ENCODE measurements at places on chromosomes 11 and 22.
A peak's percentile ranks its signal among the peaks of the same experiment; 100 is the strongest.

DNA sequence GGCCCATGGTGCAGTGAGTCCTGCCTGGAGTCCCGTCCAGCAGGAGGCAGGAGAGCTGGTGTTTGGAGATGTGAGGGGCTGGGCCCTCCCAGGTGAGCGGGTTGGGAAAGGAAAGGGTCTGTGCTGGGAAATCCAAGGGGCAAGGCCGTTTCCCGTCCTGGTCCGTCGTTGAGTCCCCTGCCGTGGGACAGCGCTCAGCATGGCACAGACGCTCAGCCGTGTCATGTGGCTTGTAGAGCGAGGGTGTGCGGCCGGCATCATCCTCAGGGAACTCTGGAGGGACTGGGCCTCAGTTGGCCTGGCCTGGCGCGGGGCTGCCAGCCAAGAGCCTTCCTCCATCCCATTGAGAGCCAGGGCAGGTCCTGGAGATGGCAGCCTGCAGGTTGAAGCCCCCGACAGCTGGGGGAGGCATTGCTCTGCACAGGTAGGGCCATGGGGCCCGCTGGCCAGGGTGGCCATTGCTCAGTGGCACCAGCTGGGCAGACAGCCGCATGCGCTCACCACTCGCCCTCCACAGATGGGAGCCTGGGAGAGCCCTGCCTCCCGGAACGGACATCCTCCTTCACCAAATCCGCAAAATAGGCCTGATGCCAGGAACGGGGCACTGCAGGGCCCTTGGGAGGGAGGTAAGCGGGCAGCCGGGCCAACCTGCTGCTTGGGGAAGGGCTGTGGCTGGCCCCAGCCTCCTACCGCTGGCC is 28.7 kb downstream of the KCNQ1 start:
- peak; percentile 61 for DNase-seq

DNA sequence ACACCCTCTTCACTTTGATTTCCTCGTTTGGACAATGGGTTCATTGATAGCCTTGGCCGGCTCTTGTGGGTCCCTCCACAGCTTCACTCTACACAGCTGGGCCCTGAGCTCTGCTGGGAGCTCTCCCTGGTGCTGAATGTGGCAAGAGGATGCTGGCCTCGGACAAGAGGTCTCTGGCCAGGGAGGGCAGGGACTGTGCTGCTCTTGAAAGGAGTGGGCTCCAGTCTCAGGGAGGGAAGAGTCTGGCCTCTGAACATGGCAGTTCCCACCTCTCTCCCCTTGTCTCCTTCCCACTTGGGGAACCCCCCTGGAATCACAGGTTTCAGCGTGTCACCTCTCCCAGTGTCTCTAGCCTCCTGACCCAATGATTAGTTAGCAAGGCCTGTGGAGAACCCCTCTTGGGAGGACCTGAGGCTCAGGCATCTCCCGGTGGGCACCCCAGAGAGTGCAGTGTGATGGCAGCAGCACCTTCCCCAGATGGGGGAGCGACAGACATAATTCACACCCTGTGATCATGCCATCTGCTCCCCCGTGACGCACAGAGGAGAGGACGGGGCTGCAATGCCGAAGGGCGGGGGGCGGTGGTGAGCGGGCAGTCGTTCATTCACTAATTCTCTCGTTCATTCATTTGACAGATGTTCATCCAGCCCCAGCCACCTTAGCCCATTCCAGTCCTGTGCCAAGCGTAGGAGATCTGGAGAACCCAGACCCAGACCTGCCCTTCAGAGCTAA is 2.8 kb upstream of the CABP7 start:
- DNase-seq, result peak; percentile 94

GRCh38 chr11:7050191-7050590 is 29.9 kb downstream of the NLRP14 start:
- DNase-seq, result no peak

DNA sequence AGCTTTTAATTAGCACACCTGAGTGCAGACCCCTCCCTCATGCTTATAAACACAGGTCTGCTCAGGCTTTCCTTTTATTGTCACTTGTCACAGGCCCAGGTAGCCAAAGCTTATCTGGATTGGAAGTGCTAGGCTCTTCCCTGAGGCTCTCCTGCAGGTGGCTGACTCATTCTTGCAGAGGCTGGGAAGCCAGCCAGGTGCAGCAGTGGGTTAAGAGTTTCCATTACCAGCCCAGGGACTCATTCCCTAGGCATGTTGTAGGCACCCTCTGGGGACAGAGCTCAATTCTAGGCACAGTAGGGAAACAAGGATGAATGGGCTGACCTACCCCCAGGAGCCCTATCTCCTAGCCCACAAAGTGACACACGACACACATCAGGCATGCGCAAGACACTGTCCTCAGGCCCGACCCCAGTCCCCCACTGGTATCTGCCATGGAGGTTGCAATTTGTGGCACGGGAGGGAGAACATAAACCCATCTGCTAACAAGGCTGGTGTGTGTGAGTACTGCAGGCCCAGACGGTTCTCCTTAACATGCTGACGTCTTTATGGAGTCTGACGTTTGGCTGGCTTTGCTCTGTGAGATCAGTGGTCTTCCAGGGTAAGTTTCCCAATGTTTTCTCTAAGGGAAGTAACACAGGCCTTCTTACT is 94.2 kb downstream of the ABTB2 start:
- DNase-seq, result no peak

DNA sequence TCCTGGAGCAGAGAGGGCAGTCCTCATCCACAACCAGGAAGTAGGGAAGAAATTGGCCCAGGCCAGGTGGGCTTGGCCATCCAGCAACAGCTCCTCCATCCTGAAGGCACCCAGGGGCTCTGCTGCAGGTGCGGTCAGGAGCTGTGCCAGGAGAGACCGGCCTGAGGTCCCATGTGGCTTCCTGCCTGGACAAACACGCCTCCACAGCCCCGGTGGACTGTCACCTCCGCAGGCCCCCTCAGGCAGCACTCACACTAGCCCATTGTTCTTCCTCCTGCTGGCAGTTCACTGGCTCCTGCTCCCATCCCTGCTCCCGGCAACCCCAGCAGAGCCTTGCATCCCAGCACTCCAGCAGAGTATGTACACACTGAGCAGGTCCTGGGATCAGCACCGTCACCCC is 16.0 kb upstream of the POU2AF1 start:
- no peak for DNase-seq

- DNase-seq, result no peak
Measured at GRCh38 chr11:47881145-47881544, 33.0 kb upstream of the NUP160 start.

- peak; percentile 53 for DNase-seq
Measured at GRCh38 chr22:30655532-30655931, 12.1 kb downstream of the DUSP18 start.

GRCh38 chr11:26332572-26332915 is 614 bp downstream of the ANO3 start:
- no peak for DNase-seq

- no peak for DNase-seq
Measured at GRCh38 chr11:7611411-7611810, 61.9 kb downstream of the CYB5R2 start.

GRCh38 chr11:75311858-75312288 is 39.6 kb downstream of the ARRB1 start:
- DNase-seq, result peak; percentile 45

DNA sequence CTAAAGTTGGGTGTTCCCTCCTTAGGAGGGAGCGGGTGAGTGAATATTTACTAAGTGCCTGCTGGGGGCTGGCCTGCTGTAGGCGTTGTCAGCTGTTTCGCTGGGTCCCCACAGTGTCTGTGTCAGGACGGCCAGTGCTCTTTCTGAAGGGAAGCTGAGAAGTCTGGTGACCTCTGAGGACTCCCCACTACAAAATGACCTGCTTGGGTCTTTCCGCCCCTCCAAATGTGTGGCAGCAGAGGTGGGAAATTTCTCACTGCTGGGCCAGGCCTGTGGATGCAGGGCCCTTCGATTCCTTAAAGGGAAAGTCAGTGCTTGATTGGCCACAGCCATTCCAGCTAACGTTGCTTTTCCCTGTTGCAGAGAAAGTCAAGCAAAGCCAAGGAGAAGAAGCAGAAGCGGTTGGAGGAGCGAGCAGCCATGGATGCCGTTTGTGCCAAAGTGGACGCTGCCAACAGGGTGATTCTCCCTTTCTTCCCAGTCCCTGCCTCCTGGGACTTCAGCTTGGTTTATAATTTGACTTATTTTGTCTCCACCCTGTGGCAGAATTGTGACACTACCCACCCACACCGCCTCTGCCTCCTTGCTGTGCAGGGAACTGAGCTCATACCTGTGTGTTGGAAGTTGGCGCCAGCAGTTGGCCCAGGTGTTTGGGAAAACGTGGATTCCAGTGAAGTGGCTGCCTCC is 6.8 kb downstream of the NAA40 start:
- peak; percentile 86 for DNase-seq

DNA sequence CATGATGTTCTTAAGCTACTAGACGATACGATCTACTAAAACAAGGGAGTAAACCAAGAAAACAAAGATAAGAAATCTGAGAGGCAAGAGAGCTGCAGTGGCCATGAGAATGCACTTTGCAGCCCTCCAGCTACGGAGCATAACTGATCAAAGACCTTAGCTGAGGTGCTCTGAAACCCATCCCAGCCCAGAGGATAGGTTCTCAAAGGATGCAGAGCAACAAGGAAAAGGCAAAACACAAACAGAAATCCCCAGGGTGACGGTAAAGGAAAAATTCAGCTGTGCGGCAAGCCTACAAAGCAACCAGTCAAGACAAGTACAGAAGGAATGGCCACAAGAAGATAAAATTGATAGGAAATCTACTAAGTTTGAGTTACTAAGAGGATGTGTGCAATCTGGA is 32.5 kb upstream of the CFAP300 start:
- no peak for DNase-seq

- peak; percentile 94 for DNase-seq
Measured at GRCh38 chr22:43385770-43386641, 25.8 kb upstream of the MPPED1 start.

- DNase-seq, result no peak
Measured at GRCh38 chr22:39920134-39920743, 19.4 kb downstream of the GRAP2 start.

- no peak for DNase-seq
Measured at GRCh38 chr22:17924735-17925364, 99.5 kb downstream of the MICAL3 start.

DNA sequence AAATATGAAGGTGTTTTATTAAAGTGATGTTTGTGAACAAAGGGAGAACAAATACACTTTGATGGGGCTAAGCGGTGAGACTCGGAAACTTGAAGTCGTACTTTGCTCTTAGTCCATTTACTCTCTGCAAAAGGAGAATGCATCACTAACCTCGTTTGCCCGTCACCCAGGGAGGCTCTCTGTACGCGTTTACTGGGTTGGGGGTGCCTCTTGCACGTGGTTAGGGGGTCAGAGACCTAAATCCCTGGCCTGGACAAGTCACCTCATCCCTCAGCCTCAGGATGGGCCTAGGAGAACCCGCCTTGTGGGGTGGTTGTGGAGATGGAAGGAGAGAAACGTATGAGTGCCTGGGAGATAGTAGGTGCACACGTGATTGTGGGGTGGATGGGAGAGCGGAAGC is 803 bp upstream of the IFT27 start:
- DNase-seq, result no peak

GRCh38 chr11:69436041-69436982 is 45.2 kb upstream of the LINC01488 start:
- no peak for DNase-seq

- no peak for DNase-seq
Measured at GRCh38 chr11:91265946-91266345, 958.7 kb upstream of the FAT3 start.

GRCh38 chr11:79600711-79601110 is 159.9 kb upstream of the TENM4 start:
- DNase-seq, result no peak

DNA sequence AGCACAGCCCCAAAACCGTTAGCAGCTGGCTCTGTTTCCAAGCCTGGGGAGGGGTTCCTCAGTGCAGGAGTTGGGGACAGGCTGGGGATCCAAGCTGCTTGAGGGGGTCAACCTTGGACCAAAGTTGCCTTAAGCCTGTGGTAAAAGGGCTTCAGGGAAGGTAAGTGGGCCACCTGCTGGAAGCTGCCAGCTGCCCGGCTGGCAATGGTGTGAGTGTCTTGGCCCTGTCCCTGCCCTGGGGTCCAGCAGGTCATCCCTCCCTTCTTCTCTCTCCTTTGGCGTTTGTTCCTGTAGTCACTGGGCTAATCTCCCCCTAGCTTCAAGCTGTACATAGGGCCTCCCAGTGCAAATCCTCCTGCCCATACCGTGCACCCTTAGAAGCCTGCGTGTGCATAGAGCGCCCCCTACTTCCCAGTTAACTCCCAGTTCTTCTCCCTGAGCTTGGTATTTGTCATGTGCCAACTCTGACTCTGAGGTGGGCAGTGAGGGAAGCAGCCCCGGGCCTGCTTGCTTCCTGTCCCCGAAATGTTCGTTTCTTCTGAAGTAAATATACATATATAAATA is 4.4 kb downstream of the TMEM258 start:
- DNase-seq, result peak; percentile 90

GRCh38 chr11:106409222-106409621 is 331.8 kb downstream of the AASDHPPT start:
- no peak for DNase-seq

DNA sequence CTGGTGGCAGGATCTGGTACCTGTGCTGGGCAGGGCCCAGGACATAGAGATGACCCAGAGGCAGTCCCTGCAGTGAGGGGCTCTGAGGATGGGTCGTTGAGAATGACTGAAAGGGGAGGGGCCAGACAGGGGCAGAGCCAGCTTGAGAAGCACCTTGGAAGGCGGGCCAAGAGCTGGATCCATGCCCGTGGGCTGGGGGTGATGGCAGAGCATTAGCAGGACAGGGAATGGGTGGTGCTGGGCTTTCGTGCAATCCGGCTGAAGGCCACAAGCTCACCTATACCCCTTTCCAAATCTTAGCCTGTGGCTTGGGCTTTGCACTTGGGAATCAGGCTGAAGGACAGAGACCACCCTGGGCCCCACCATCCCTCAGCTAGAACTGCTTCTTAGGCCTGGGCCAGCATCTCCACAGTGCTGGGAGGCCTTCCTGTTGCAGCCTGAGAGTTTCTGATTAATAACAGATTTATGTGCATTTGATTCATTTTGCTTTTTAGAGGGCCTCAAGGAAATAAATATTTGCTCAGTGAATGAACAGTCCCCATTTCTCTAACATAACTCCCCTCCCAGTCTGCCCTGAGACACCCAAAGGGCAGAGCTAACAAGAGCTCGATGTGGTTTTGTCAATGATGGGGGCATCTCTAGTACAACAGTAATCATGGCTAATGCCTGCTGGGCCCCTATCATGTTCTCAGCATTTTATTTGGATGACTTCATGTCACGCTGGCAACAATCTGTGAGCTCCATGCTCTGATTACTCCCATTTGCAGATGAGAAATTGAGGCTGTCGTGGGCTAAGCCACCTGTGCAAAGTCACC is 39.3 kb downstream of the RIBC2 start:
- DNase-seq, result no peak

DNA sequence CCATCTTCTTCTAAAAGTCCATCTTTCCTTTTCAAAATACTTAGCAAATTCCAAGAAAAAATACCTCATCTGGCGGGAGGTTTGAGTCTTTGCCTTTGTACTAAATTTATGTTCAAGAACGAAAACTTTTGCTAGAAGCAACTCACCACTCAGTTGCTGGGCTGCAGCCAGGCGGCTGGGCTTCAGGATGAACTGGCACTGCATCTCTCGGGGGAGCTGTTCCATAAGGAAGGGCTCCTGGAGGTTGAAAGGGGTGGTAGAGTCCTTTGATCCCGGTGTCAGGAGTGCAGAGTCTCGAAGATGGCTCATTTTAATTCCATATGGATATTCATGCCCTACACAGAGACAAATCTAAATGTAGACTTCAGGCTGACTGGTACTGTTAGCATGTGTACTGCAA is 105.8 kb downstream of the ARHGAP20 start:
- peak; percentile 57 for DNase-seq

All from H7 (cell line).